Liver (tissue), 10 donors: ENCODE measurements at places on chromosomes 7 and 10.

- DNase-seq, result no peak
Measured at GRCh38 chr10:8047452-8048280, 6.8 kb upstream of the GATA3 start.

DNA sequence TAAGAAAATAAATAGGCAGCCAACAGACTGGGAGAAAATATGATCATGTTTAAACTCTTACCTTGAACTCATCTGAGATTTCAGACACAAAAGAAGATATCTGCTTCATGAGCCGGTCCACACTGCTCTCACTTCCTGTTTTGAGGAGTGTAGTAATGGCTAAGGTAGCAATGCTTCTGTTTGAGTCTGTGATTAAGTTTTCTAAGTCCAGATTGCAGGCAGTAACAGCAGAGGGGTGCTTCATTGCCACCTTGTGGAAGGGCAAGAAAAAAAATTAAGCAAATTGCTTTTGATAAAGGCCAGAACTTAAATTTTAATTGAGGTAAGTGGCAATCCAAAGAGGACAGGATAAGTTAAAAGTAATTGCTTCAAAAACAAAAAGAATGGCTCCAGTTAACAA is 69.1 kb downstream of the MEST start:
- DNase-seq, result no peak

GRCh38 chr7:525740-526139 is 6.1 kb upstream of the PDGFA start:
- no peak for DNase-seq

GRCh38 chr10:84292502-84292901 is 35.9 kb upstream of the CCSER2 start:
- no peak for DNase-seq

DNA sequence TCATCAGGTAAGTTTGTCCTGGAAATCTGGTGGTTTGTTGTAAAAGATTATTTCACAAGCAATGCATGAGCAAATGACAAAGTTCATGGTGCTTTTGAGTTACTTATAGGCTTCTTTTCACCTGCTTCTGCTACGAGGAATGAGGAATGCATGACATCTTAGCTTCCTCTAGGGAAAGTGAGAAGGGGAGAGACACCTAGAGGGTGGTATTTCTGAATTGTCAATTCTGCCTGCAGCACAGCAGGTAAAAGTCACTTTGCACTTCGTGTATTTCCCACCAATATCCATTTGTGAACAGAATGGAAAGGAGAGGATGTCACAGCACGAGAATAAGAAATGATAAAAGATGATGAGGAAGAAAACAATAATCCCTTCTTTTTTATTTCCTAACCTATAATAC is 153.4 kb upstream of the FEZF1 start:
- DNase-seq, result no peak

DNA sequence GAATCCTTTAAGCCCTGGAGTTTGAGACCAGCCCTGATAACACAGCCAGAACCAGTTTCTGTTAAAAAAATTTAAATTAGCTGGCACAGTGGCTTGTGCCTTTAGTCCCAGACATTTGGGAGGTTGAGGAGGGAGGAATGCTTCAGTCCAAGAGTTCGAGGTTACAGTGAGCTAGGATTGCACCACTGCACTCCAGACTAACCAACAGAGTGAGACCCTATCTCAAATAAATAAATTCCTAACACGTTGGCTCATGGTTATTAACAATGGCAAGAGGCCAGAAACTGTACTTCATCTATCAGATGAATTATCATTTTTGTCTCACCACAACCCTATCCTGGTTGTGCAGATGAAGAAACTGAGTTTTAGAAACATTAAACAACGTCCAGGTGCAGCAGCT is 2.1 kb upstream of the PPIA start:
- DNase-seq, result no peak

GRCh38 chr7:96167424-96167823 is 154.5 kb downstream of the SLC25A13 start:
- DNase-seq, result no peak

- no peak for DNase-seq
Measured at GRCh38 chr10:15035385-15036301, 8.1 kb upstream of the OLAH start.

GRCh38 chr7:85851571-85852193 is 664.8 kb upstream of the SEMA3D start:
- no peak for DNase-seq

DNA sequence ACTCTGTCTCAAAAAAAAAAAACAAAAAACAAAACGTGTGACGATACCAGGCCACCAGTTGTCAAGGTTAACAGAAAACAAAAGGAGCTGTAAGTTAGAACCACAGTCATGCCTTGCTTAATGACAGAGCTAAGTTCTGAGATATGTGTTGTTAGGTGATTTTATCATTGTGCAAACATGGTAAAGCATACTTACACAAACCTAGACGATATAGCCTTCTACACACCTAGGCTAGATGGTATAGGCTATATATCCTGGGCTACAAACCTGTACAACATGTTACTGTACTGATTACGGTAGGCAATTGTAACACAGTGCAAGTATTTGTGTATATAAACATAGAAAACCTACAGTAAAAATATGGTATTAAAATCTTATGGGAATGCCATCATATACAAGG is 564.2 kb downstream of the HTR7 start:
- no peak for DNase-seq

GRCh38 chr10:72337039-72337629 is 17.6 kb downstream of the DNAJB12 start:
- DNase-seq, result peak; percentile 82

GRCh38 chr10:14773551-14774213 is 1.0 kb downstream of the FAM107B start:
- no peak for DNase-seq

DNA sequence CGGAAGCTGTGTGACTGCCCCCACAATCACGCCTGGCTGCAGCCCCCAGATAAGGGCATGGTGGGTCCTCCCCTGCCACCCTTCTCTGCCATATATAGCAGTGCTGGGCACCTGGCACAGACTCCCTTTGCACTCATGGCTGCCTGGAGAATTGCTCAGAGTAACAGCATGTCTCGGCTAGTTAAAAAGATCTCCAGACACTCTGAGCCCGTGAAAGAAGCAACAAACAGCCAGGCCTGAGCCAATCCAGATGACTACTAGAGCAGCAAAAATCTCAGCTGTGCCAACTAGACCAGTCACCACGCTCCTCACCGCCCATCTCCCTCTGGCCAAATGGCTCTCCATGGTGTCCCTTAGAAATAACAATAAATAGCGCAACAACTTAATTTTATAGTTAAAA is 71.3 kb downstream of the PARD3 start:
- no peak for DNase-seq

- no peak for DNase-seq
Measured at GRCh38 chr7:122136078-122136477, 8.0 kb downstream of the AASS start.

- DNase-seq, result no peak
Measured at GRCh38 chr7:1703441-1703840, 33.4 kb downstream of the ELFN1 start.

GRCh38 chr7:112833082-112833481 is 42.9 kb upstream of the TMEM168 start:
- DNase-seq, result no peak

- DNase-seq, result no peak
Measured at GRCh38 chr7:100676501-100677306, 3.2 kb downstream of the GNB2 start.

- DNase-seq, result no peak
Measured at GRCh38 chr7:134535272-134535918, 8.0 kb downstream of the AKR1B10 start.

GRCh38 chr10:110035070-110035921 is 27.5 kb downstream of the ADD3 start:
- no peak for DNase-seq

DNA sequence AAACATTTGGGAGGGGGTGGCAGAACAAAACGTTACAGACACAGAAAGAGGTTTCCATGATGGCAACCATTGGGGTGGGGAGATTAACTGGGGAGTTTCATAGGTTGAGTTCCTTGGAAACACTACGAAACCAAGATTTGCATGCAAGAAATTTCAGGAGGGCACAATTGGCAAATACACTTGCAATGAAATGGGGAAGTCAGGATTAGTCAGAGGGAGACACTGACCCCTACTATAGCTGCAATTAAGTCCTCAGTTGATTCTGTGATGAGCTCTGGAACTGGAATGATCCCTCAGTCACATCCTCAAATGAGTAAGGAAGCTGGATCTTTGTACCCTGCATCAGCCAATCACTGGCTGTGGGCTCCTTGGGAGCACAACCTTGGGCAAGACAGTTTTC is 22.1 kb downstream of the CPEB3 start:
- DNase-seq, result no peak

DNA sequence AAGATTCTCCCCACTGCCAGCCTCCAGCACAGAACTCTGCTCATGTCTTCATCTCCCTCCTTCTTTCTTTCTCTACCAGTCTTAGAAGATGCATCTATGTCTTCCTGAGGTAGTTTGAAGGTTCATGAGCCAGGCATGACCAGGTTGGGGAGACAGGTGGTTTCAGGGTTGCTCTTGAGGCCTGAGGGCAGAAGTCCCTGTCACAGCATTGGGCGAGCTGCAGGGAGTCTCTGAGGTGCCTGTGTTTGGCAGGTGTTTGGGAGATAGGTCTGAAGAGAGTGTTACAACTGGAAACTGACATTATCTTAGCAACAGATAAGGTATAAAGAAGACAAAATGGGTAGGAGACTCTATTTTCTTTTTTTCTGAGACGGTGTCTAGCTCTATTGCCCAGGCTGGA is 18.7 kb downstream of the PRSS2 start:
- DNase-seq, result no peak

DNA sequence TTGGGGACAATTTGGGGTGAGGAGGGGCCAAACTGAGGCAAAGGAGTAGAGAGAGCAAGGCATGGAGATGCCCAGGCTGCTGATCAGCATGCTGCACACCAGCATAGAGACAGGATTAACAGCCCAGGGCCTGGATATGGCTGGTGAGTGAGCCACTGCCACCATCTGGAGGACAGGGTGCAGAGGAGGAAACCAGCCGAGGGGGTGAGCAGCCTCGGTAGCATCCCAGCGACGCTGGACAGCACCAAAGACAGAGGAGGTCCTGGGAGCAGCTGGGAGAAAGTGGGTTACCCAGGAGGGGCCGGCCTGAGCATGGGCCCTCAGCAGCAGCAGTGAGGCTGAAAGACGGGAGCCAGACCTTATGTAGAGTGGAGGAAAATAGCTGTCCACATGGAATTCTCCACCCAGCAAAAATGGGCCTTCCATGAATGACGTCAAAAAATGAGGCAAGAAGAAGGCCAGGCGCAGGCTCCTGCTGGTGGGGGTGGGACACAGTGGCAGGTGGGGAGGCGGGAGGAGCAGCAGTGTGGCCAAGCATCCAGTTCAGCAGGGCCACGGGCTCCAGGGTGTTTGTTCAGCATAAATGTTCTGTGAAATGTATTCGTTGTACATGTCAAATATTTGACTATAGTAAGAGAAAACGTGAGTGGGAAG is 16.7 kb downstream of the RET start:
- no peak for DNase-seq

GRCh38 chr10:71980181-71981014 is 16.2 kb downstream of the CHST3 start:
- no peak for DNase-seq

GRCh38 chr7:155543011-155543876 is 3.1 kb downstream of the CNPY1 start:
- no peak for DNase-seq

- DNase-seq, result no peak
Measured at GRCh38 chr10:43610636-43611035, 4.4 kb downstream of the ZNF485 start.

- DNase-seq, result no peak
Measured at GRCh38 chr7:81110673-81111072, 191.8 kb upstream of the SEMA3C start.

GRCh38 chr7:42502022-42502421 is 265.0 kb upstream of the GLI3 start:
- no peak for DNase-seq

DNA sequence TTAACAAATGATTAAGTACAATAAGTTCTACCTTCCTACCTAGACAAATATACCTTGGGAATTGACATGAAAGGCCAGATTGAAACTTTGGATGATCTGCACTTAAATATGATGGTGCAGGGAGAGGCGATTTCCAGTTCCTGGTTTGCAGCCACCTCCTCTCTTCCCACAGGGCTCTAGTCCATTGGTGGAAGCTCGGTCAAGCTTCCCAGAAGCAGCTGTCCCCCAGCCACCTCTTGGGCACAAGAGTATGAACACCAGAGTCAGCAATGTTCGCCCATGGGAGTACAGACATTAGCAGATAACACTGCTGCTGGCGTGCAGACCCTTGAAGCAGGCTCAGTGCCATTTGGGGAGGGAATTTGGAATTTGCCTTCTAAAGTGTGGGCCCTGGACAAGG is 1.5 kb upstream of the CPVL start:
- no peak for DNase-seq

- no peak for DNase-seq
Measured at GRCh38 chr7:101927802-101928201, 110.4 kb downstream of the CUX1 start.

DNA sequence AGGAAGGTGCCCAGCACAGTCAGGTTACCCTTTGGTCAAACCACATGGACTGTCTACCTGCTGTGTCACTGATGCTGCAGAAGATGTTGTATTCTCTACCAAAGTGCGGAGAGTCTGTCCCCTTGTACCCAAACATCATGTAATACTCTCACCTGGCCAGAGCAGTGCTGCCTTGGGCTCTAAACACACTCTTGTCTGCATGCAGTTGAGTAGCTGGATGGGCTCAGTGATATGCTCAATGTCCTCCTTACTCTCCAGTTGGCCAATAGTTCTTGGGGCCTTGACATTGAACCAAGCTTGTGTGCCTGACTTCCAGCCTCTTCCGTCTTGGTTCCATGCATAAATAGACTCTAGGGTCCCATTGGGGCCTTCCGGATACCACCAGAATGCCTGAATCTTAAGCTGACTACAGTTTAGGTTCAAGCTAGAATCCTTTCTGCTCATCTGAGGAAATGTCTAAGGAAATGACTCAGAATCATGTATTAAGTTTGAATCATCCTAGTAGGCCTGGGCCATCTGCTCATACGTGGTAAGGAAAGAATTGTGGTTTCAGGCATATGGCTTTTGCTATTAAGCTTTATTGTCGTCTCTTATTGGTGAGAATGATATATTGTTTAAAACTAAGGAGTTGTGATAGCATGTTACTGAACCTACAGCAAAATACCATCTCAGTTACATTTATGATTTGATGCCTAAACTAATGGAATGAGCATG is 118.0 kb downstream of the OTUD1 start:
- no peak for DNase-seq
